A673 (cell line): ENCODE measurements at places on chromosomes 6 and 20. TPM values are rescaled to one million over a fixed set of nuclear protein-coding genes. Genes with fewer than 3 reads are reported as not detected.
A peak's percentile ranks its signal among the peaks of the same experiment; 100 is the strongest.

Gene OR2J3
- total RNA-seq = not detected in 2 replicates

GRCh38 chr20:15742627-15743026 is 830.6 kb downstream of the KIF16B start:
- no peak overlapping the region for H3K4me3 ChIP-seq
- no peaks in the 10 kb centered on the region for H3K27me3 ChIP-seq
- DNase-seq = no peak
- H3K36me3 ChIP-seq = no peaks in the 10 kb centered on the region

DNA sequence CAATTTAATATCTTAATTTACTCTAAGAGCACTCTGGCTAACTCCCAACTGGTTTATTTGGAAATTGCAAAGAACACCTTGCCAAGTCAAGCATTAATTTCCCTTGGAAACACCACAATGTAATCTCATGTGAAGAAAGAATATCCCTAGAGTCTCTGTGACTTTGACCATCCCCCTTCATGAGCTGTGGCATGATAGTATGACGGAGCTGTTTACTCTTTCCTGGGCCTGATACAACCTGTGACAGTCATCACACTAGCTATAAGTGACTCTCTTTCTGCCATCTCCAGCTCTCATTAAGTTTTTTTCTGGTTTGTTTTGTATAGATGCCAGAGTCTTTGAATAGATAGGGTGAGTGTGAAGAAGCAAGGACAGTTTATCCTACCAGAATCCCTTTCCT is 470.3 kb upstream of the JARID2 start:
- no peak for DNase-seq
- no peaks in the 10 kb centered on the region for H3K36me3 ChIP-seq
- no peak overlapping the region for H3K27ac ChIP-seq
- no peaks in the 10 kb centered on the region for H3K27me3 ChIP-seq

DNA sequence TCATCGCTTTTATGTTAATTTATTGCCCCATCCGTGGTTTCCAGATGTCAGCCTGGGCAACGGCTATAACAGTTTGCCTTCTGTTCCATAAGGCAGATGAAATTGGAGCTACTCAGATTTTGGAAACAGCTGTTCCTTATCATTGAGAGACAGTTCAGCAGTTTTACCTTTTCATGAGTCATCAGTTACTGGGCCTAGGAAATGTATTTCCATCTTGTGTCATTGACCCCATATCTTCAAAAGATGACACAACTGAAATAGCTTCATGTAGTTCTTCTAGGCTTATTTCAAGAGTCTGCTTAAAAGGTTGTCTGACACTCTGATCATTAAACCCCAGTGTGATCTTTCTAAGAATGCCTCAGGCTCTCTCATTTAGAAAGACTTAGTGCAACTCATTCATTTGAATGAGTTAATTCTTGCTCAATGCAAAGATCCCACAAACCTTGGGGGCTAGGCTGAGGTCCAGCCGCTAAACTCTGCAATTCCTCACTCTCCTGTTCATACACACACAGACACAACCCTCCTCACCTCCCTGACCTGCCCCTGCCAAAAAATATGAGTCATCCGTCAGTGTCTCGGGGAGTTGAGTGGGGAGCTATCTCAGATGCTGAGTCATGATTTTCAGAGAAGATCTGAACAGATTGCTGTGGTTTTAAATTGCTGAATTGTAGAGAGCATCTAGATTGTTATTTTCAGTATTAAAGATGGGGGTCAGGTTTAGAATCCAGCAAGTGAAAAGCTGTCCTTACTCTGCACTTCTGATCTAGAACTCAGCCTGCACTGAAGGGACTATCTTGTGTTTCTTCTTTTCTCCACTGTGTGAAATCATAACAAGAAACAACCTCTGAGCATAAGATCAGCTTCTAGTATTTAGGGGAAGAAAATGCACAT is 61.8 kb downstream of the RPP40 start:
- H3K27ac ChIP-seq = peak overlapping the region; percentile 47
- DNase-seq = peak; percentile 81
- H3K4me1 ChIP-seq = peaks cover 65% of the 10 kb centered on the region
- H3K27me3 ChIP-seq = no peaks in the 10 kb centered on the region
- H3K36me3 ChIP-seq = no peaks in the 10 kb centered on the region
- H3K4me3 ChIP-seq = no peak overlapping the region

GRCh38 chr20:40844332-40844731 is 155.3 kb upstream of the MAFB start:
- H3K4me3 ChIP-seq = no peak overlapping the region
- H3K36me3 ChIP-seq = no peaks in the 10 kb centered on the region
- no peak overlapping the region for H3K27ac ChIP-seq
- H3K4me1 ChIP-seq = peaks cover 24% of the 10 kb centered on the region

Gene LINC00237
- total RNA-seq = not detected in 2 replicates

Gene ARHGAP40
- total RNA-seq = not detected in 2 replicates

GRCh38 chr6:81838724-81839426 is 86.4 kb upstream of the TENT5A start:
- H3K4me1 ChIP-seq = no peaks in the 10 kb centered on the region
- H3K36me3 ChIP-seq = no peaks in the 10 kb centered on the region
- peak; percentile 22 for DNase-seq
- no peaks in the 10 kb centered on the region for H3K27me3 ChIP-seq

Gene NKAPL
- total RNA-seq = not detected in 2 replicates

DNA sequence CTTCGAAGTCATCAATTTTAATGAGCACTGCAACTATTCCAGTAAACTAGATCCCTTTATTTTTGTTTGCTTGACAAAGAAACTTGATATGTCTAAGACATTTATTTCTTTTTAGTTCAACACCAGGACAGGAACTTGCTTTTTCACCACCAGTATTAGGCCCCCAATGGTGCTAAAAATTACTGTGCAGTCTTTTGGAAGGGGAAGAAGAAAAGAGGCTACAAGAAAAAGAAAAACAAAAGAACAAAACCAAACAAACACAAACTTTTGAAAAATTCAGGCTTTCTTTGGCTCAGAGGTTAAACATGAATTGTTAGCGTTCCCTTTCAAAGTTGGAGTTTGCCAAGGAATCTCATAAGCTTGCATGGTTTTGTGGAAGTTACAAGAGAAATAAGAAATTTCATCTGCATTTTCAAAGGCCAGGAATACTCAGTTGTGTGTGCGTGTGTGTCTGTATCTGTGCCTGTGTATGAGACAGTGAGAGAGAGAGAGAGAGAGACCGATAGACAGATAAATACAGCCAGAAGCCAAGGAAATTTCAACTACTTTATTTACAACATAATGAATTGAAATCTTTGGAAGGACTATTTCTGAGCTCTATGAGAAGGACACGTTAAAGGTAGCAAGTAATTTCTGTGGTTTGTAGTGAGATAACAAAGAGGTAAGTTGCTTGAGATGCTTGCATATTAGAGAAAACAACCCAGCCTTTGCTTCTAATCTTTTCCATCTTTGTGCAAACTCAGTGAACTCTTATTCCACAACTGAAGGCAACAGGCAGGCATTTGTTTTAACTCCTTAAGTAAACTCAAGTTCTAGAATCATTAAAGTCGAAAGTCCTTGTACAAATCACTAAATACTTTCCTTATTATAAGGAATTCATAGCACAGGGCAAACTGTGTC is 171.0 kb upstream of the CITED2 start:
- H3K4me3 ChIP-seq = no peak overlapping the region
- DNase-seq = peak; percentile 33
- H3K27ac ChIP-seq = peak overlapping the region; percentile 93
- no peaks in the 10 kb centered on the region for H3K36me3 ChIP-seq
- no peaks in the 10 kb centered on the region for H3K27me3 ChIP-seq

DNA sequence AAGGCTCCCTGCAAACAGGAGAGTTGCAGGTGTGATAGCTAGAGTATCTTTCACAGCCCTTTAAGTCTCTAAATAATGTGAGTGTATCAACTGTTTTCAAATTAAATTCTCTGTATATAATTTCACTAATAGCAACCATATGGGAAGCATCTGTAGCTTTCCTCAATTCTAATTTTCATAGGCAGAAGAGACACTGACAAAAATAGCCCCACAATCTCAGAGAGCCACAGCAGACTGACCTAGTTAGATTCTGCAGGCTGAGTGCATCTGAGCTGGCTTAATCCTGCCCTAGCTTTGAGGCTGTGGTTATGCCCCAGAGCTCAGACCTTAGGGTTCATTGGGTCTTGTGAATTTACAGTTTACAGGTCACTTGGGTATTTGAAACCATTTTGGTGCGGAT is 63.9 kb downstream of the MAP7 start:
- no peaks in the 10 kb centered on the region for H3K36me3 ChIP-seq
- no peak for DNase-seq
- no peak overlapping the region for H3K27ac ChIP-seq
- no peaks in the 10 kb centered on the region for H3K27me3 ChIP-seq
- no peaks in the 10 kb centered on the region for H3K4me1 ChIP-seq

- H3K4me3 ChIP-seq = no peak overlapping the region
- H3K36me3 ChIP-seq = no peaks in the 10 kb centered on the region
- peak; percentile 10 for DNase-seq
- H3K27ac ChIP-seq = no peak overlapping the region
- no peaks in the 10 kb centered on the region for H3K4me1 ChIP-seq
- H3K27me3 ChIP-seq = peaks cover 9% of the 10 kb centered on the region
These were observed 281.0 kb upstream of the SULF2 start for GRCh38 chr20:48066246-48066645.

DNA sequence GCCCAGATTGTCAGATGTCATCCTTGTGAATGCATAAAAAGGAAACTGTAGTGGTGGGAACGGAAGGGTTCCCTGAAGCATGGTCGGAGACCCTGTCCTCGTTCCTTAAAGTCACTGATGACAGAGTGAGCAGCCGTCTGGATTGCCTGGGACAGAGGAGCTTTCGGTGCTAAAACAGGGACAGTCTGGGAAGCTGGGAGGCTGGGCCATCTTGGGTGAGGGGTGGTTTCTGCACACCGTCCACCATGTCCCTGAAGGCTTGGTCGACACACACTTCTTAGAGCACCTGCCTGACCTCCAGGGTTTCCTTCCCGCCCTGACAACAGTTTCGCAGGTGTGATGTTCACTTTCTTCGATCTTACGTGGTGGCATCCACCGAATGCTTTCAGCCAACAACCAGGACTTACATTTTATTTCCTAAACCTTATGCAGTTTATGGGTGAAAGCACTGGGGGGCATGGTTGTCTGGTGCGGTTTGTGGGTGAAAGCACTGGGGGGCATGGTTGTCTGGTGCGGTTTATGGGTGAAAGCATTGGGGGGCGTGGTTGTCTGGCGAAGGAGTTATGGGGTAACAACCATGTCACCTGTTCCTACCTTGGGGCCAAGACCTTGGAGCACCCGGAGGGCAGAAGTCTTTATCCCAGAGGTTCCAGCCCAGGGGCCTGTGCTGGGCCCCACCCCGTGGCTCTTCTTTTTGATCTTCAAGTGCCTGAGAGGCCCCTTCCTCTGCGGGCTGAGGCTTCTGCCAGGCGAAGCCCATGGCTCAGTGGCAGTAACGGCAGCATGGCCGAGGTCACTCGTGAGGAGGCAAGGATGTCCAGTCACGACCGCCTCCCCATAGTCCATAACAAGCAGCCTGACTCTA is 81.7 kb upstream of the FRMD1 start:
- peaks cover 25% of the 10 kb centered on the region for H3K4me1 ChIP-seq
- no peaks in the 10 kb centered on the region for H3K36me3 ChIP-seq
- DNase-seq = no peak
- no peak overlapping the region for H3K27ac ChIP-seq
- no peaks in the 10 kb centered on the region for H3K27me3 ChIP-seq

Gene TXLNB
- not detected in 2 replicates for total RNA-seq

DNA sequence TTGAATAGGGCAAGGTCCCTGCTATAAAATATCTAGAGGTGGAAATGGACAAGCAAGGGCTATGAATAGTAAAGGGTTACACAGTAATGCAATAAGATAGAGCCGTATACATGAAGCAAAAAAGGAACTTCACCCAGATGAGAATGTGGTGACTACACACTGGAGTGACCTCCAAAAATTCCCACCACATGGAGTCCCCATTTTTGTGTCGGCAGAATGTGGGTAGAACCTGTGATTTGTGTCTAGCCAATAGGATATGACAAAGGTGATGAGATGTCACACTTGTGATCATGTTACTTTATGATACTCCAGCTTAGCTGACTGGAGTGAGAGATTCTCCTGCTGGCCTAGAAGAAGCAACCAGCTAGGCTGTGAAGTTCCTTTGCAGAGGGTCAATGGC is 96.8 kb downstream of the SYNE1 start:
- no peaks in the 10 kb centered on the region for H3K4me1 ChIP-seq
- no peaks in the 10 kb centered on the region for H3K27me3 ChIP-seq
- H3K36me3 ChIP-seq = no peaks in the 10 kb centered on the region
- no peak for DNase-seq
- H3K4me3 ChIP-seq = no peak overlapping the region
- no peak overlapping the region for H3K27ac ChIP-seq

- H3K4me1 ChIP-seq = no peaks in the 10 kb centered on the region
- no peaks in the 10 kb centered on the region for H3K36me3 ChIP-seq
These were observed 4.8 kb downstream of the SLC2A12 start for GRCh38 chr6:134047673-134048072.
